SHP77 treated with DMSO at 0.1 percent for 48 hours (cell line): ENCODE measurements at places on chromosomes 5 and 9.

GRCh38 chr5:59598547-59598874 lies 295.0 kb downstream of the PDE4D start:
- no peak for DNase-seq

DNA sequence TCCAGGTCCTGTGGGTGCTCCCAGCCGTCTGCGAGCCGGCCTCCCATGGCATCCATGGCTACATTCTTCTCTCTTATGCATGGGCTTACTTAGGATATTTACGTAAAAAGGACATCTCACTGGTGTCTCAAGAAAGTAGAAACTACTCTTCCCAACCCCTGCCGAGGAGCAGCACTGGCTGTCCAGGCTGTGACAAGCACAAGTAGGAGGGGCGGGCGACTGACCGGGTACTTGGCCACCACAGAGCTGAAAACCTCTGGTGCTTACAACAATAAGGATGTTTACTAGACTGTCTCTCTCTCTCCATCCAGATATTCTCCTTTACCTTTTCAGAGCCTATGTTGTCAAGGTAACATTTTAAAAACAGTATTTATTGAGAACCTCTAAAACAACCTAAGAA lies 56.3 kb upstream of the TBC1D9B start:
- no peak for DNase-seq

- no peak for DNase-seq
Observed at GRCh38 chr5:158770506-158770905, 329.2 kb downstream of the EBF1 start.

- DNase-seq, result no peak
Observed at GRCh38 chr5:83482961-83483360, 11.4 kb downstream of the VCAN start.

DNA sequence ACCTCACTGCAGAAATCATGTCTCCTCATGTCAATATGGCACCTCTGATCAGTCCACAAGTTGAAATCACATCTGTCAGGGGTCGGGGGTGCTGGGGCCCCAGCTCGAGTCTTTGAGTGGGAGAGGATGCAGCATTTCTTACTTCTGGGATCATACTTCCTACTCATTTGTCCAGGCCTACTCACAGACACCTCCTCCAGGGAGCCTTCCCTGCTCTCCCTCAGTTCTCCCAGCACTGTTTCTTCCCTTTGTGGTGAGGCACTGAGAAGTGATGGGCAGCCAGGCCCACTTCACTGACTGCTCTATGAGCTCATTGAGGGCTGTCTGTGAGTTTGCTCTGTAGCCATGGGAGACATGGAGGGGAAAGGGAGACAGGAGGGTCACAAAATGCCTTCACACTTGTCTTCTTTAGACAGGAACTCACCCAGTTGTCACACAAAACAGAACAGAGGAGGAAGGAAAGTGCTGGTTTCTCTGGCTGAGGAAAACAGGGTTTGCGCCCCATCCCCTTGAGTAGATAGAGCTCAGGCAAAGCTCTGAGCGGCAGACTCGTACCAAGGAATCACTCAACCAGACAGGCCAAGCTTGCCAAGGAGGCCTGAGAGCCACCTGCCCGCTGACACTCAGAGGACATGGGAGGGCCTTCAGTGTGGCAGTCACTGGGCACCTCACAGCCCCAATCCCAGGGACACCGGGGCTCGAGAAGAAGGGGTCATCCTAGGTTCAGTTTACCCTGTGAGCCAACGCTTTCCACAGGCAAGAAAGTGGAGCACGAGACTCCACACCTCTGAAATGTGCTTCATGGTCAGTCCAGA lies 152.9 kb downstream of the GABBR2 start:
- no peak for DNase-seq

- no peak for DNase-seq
Observed at GRCh38 chr5:145806923-145807322, 28.2 kb downstream of the PRELID2 start.

GRCh38 chr9:1311462-1312042 lies 261.4 kb downstream of the DMRT2 start:
- DNase-seq, result no peak

DNA sequence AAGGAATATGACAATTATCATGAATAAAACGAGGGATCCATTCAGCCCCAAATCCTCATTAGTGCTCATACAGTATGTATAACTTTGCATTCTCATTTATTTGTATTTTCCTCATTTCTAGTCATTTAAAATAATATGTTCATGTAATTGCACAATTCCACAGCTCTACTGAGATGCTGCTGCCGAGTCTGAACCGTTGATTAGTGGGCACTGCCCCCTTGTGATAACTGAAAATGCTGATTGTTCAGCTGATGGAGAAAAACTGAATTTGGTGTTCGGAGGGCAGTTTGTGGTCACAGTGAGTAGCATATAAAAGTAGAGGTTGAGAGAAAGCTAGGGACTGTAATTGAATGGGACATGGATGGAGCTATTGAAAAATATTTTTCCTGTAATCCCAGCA lies 12.2 kb upstream of the GPR151 start:
- DNase-seq, result no peak

GRCh38 chr5:146836226-146836842 lies 42.2 kb downstream of the PPP2R2B start:
- no peak for DNase-seq

DNA sequence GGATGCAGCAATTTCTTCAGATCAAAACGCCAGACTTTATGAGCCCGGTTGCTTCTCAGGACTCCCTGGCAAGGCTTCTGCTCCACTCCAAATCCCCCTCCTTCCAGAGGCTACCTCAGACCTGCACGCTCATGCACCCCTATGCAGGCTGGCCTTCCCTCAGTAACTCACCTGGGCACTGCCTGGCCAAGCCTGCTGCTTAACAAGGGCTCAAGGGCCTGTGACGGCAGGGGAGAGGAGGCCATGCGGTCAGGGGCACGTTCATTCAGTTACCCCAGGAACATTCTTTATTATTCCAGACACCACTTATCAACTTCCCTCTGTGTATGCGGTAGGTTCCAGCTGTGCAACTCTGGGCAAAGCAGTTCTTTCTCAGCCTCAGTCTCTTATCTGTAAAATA lies 79.6 kb downstream of the HRH2 start:
- no peak for DNase-seq

DNA sequence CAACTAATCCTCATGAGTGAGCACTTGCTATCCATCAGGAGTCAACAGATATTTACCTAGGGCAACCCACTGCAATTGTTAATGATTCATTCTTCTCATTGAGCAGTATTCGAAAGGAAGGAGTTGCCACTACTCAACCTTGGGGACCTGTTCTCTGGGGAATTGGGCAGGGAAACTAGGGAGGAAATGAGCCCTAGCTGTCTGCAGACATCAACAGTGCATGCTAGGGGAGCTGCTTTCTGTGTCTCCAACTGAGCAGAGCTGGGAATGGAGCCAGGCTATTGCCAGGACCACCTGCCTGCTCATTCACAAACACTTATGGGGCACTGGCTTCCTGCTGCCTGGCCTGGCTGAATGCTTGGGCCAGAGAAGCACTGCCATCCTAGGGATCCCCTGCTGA lies 183.4 kb downstream of the TMEM38B start:
- DNase-seq, result peak; percentile 50

DNA sequence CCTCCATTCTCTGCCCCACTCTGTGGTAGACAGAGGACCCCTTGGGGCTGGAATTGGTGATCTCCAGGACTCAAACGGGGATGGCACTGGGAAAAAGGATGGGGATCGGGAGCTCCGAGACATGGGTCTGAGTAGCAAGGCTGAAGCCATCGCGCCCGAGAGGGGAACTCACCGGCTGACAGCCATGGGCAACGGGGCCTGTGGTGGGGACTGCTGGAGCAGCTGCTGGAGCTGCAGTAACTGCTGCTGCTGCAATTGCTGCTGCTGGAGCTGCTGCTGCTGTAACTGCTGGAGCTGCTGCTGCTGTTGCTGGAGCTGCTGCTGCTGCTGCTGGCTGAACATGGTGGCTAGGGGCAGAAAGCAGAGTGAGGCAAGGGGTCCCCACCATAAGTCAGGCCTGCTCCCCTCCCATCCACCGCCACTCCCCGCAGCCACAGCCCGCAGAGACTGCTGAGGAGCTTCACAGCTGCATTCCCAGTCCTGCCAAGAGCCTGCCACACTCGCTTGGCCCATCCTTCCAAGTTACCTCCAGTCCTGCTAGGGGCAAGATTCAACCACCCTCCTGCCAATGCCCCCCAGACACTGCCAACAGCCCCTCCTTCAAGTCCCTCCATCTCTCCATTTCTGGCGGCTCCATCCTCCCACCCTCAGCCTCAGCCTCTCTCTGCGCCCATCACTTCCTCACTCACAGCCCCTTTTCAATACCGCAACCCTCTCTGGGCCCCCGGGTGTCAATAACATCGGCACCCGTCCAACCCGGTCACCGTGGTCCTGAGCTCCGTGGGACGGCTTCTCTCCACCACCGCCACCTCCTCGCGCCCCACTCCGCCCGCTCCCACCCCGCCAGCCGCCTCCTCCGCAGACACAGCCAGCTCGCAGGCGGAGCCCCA lies 611 bp downstream of the CIZ1 start:
- no peak for DNase-seq

- DNase-seq, result no peak
Observed at GRCh38 chr5:114192108-114192507, 169.8 kb upstream of the KCNN2 start.

DNA sequence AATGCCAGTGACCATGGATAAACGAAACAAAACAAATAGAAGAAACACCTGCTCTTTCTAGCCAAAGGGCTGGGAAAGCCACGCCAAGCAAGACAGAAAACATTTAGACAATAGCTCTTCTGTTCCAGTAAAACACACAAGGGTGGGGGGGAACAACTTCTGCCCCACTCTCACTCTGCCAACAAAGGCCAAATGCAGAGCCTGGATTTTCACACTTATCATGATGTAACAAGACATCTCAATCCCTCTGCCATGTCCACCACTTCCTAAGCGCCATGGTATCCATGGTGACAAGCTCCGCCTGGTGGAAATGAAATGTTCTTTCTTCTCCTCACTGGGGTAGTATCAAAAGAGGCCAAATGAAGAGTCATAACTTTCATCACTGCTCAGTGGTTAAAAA lies 60.6 kb downstream of the DRD1 start:
- no peak for DNase-seq

DNA sequence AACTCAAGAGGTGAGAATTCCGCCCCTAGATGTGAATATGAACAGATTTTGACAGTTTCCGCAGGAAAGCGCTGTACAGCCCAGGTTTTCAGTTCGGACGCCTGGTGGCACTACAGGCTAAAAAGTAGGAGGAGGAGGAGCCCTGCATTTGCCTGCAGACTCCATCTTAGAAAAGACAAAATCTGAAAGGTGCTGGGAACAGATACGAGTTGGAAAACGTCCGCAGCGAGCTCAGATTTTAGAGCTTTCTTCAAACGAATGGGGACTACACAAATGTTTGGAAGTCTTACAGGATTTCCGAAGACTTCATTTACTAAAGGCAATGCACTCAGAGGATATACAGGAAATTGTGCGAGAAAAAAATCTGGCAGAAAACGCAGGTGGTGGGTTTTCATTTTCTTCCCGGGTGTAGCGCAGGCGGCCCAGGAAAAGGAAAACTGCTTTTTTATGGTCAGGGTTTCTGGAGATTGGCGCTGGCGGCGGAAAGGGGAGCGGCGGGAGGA lies 9.9 kb upstream of the PCDHB2 start:
- peak; percentile 28 for DNase-seq

- no peak for DNase-seq
Observed at GRCh38 chr9:14909601-14909960, 647 bp downstream of the FREM1 start.

DNA sequence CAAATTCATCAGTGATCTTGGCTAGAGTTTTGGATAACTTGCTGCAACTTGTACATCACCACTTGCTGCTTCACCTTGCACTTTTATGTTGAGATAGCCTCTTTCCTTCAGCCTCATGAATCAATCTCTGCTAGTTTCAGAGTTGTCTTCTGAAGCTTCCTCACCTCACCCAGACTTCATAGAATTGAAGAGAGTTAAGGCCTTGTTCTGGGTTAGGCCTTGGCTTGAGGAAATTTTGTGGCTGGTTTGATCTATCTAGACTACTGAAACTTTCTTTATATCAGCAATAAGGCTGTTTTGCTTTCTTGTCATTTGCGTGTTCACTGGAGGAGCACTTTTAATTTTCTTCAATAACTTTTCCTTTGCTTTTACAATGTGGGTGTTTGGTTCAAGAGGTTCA lies 12.8 kb downstream of the FER start:
- DNase-seq, result no peak

GRCh38 chr5:2687746-2688145 lies 63.7 kb downstream of the IRX2 start:
- no peak for DNase-seq

- DNase-seq, result peak; percentile 92
Observed at GRCh38 chr5:143405063-143405848, 1.8 kb upstream of the NR3C1 start.

DNA sequence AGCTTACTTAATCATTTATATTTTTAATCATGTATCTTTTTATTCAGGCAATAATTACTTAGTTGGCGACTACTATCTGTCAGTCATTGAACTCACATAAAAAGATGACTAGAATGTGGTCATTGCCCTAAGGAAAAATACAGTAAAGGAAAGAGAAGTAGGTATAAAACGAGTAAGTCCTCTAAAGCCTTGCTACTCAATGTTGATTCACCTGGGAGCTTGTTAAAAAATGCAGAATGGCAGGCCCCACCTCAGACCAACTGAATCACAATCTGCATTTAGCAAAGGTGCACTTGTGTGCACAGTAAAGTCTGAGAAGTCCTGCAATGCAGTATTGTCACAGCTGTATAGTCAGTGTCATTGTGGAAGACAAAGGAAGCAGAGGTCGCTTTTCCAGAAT lies 592.4 kb downstream of the CSNK1G3 start:
- DNase-seq, result no peak

DNA sequence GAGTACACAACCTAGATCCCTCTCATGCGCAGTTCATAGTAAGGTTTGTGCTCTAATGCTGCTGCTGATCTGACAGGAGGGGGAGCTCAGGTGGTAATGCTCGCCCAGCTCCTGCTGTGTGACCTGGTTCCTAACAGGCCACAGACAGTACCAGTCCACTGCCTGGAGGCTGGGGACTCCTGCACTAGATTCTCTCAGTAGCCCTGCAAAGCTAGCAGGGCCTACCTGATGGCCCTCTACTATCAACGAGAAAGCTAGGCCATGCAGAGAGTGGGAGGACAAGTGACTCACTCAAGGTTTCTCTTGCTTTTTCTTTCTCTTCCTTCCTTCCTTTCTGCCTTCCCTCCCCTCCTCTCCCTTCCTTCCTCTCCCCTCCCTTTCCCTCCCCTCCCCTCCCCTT lies 55.1 kb upstream of the TEX48 start:
- DNase-seq, result no peak

GRCh38 chr5:83866181-83866580 lies 145.5 kb upstream of the HAPLN1 start:
- DNase-seq, result no peak

DNA sequence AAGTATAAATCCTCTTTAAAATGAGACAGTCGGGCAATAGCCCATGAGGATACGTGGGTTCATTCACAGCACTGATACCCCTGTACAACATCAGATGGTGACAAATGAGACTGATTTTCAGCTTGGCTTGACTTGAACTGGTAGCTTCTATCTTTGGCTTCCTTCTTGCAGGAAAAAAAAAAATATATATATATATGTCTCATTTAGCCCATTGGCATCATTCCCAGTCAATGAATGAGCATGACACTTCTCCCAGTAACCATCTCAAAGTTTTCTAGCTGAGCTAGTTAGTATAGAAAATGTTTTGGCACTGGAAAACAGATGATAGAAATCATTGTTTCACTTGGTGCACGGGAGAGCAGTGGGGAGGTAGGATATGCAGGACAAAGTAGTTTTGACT lies 222.5 kb upstream of the TAS2R1 start:
- no peak for DNase-seq

- DNase-seq, result no peak
Observed at GRCh38 chr5:16884595-16884994, 51.5 kb downstream of the MYO10 start.

- no peak for DNase-seq
Observed at GRCh38 chr5:33346534-33346933, 94.2 kb upstream of the TARS1 start.
